ENCODE measurements at places on chromosomes 1 and 21. TPM values are rescaled to one million over a fixed set of nuclear protein-coding genes. Genes with fewer than 3 reads are reported as not detected.

Gene CELA3B
- not detected for total RNA-seq

Gene CFAP126
- total RNA-seq: not detected

Gene LCE2C
- not detected for total RNA-seq

Gene KDF1
- total RNA-seq: not detected

Gene RNF186
- total RNA-seq: not detected

Gene LENEP
- total RNA-seq: 0.26 TPM

Gene ALX3
- not detected for total RNA-seq

Gene HSD3B2
- total RNA-seq: not detected

Gene MYBPH
- 0.17 TPM for total RNA-seq

Gene IFNLR1
- under 0.01 TPM for total RNA-seq

Gene TMEM125
- total RNA-seq: not detected

Gene NLRP3
- total RNA-seq: not detected

Gene TMEM81
- total RNA-seq: 1.8 TPM

Gene NID1
- total RNA-seq: 29.3 TPM

Gene DMAP1
- total RNA-seq: 23.6 TPM

Gene GIPC2
- total RNA-seq: 0.50 TPM

Gene GPR25
- total RNA-seq: not detected

All from fibroblast of lung (primary cell).